ENCODE measurements at places on chromosomes 2 and 18. TPM values are rescaled to one million over a fixed set of nuclear protein-coding genes. Genes with fewer than 3 reads are reported as not detected.
A peak's percentile ranks its signal among the peaks of the same experiment; 100 is the strongest.

DNA sequence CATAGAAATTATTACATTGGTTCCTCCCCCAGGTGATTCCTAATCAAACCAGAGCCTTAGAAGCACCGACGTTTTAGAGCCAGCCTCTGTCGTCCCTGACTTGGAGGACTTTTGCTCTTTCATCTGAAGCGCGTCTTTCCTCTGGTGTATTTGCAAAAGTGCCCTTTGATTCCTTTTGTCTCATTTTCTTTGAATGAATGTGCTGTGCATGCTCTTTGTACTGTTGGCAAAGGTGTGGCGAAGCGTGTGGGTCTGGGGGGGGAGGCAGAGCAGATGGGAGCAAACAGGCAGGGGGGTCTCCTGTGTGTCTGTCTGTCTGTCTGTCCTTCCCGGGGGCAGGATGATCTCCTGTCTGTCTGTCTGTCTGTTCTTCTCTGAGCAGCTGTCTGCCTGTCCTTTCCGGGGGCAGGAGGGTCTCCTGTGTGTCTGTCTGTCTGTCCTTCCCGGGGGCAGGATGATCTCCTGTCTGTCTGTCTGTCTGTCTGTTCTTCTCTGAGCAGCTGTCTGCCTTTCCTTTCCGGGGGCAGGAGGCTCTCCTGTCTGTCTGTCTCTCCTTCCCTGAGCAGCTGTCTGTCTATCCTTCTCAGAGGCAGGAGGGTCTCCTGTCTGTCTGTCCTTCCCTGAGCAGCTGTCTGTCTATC, 205.5 kb upstream of the MYT1L start:
- H3K4me3 ChIP-seq = no peak overlapping the region
- no peaks in the 10 kb centered on the region for H3K4me1 ChIP-seq
- DNase-seq = no peak
- no peak overlapping the region for H3K27ac ChIP-seq
- H3K36me3 ChIP-seq = no peaks in the 10 kb centered on the region

GRCh38 chr18:77671456-77672167, 422.0 kb downstream of the GALR1 start:
- H3K27me3 ChIP-seq = peaks cover 27% of the 10 kb centered on the region
- no peak for DNase-seq
- H3K4me3 ChIP-seq = no peak overlapping the region

DNA sequence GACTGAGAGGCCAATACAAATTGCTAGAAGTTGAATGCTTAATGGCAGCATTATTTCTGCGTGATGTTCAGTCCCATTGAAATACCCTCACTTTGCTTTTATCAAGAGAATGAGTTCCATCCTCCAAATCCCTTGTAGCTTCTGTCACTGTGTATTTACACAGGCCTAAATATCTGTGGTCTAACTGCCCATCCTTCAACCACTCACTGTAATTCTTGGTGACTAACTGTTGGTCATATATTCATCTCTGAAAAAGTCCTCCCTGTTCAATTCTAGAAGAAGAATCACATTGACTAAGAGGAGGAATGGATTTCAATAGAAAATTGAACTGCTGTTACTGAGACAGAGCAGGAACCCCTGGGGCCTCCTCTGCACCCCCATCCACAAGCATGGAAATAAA, 74.2 kb upstream of the L3MBTL4 start:
- no peak for DNase-seq
- H3K4me3 ChIP-seq = no peak overlapping the region
- peaks cover 27% of the 10 kb centered on the region for H3K4me1 ChIP-seq
- H3K36me3 ChIP-seq = no peaks in the 10 kb centered on the region

MOCOS gene
- 3.2 TPM for total RNA-seq

COL3A1 gene
- 7,584 TPM for total RNA-seq

DNA sequence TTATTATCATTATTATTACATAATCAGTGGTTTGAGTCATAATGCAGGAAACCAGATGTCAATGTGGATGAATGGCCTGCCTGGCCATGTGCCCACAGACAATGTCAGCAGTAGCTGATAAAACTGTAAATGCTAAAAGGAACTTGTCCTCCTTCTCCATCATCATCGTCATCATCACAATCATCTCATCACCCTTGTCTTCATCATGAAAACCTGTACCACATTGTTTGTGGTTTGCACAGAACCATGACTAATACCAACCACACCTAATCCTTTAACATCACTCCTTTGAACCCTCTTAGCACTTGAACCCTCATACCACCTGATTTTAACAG, 96.0 kb downstream of the HNMT start:
- H3K27ac ChIP-seq = no peak overlapping the region
- H3K4me1 ChIP-seq = no peaks in the 10 kb centered on the region
- no peak overlapping the region for H3K4me3 ChIP-seq
- no peaks in the 10 kb centered on the region for H3K27me3 ChIP-seq
- H3K36me3 ChIP-seq = no peaks in the 10 kb centered on the region
- no peak for DNase-seq

KIF1A gene
- 46.2 TPM for total RNA-seq

CCDC138 gene
- total RNA-seq = 22.6 TPM

- no peaks in the 10 kb centered on the region for H3K36me3 ChIP-seq
- no peak overlapping the region for H3K27ac ChIP-seq
- H3K27me3 ChIP-seq = peaks cover 54% of the 10 kb centered on the region
- H3K4me1 ChIP-seq = no peaks in the 10 kb centered on the region
- no peak for DNase-seq
These were observed 14.2 kb downstream of the PLEK start for GRCh38 chr2:68379184-68379708.

DNA sequence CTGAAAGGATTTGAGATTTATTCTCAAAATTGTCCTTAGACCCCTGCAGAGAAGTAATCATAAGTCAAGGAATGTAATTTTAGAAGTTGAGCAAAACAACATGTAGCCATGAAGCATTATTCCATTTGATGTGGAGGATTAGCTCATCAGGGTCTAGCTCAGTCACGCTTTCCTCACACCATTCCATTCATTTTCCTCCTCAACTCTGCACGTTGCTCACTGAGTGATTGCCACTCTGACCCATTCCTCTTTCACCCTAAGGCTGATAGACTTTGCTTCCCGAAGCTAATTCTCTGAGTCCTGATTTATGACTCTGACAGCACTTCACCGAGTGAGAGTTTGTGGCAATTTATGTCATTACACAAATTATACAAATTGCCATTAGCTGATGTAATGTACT, 820.6 kb upstream of the PIK3C3 start:
- H3K4me1 ChIP-seq = peaks cover 7% of the 10 kb centered on the region
- H3K4me3 ChIP-seq = no peak overlapping the region
- no peaks in the 10 kb centered on the region for H3K27me3 ChIP-seq
- H3K27ac ChIP-seq = no peak overlapping the region
- no peaks in the 10 kb centered on the region for H3K36me3 ChIP-seq

IL36A gene
- not detected for total RNA-seq

QPCT gene
- total RNA-seq = 0.16 TPM

- peak; percentile 75 for DNase-seq
- peaks cover 2% of the 10 kb centered on the region for H3K36me3 ChIP-seq
- H3K27me3 ChIP-seq = no peaks in the 10 kb centered on the region
These were observed 85.6 kb downstream of the DDX1 start for GRCh38 chr2:15677141-15677843.

GRCh38 chr2:86623043-86623493, 597 bp downstream of the RNF103 start:
- H3K4me1 ChIP-seq = peaks cover 29% of the 10 kb centered on the region
- peak; percentile 26 for DNase-seq
- peak overlapping the region; percentile 98 for H3K27ac ChIP-seq
- H3K4me3 ChIP-seq = peak overlapping the region; percentile 93
- peaks cover 11% of the 10 kb centered on the region for H3K36me3 ChIP-seq
- H3K27me3 ChIP-seq = no peaks in the 10 kb centered on the region

DNA sequence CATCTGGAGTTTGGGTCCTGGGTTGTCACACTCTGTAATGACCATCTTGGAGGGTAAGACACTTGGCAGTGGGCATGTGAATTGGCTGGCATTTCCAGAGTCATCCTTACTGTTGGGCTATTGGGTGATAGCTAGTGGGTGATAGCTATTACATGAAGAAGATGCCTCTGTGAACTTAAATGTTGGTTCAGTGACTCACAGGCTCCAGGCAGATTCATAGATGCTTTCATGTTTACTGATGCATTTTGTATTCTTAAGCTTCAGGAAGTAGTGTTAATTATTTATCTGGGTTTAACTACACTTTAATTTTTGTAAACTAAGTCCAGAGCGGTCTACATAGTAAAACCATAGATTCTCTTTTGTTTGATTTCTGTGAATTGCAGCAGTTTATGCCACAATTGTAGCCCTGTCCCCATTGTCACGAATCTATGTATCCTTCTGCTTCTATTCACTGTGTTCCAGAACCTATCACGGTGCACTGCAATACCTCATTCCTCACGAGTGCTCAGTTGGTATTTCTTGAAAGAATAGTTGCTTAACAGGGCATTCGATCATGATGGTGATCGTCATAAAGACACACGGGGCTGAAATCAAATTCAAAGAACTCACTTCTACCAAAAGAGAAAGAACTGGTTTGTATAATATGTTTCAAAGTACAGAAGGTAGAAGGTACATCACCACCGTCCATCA, 79.7 kb downstream of the GBX2 start:
- no peak overlapping the region for H3K27ac ChIP-seq
- peaks cover 14% of the 10 kb centered on the region for H3K4me1 ChIP-seq
- DNase-seq = no peak
- no peaks in the 10 kb centered on the region for H3K27me3 ChIP-seq
- no peaks in the 10 kb centered on the region for H3K36me3 ChIP-seq

DNA sequence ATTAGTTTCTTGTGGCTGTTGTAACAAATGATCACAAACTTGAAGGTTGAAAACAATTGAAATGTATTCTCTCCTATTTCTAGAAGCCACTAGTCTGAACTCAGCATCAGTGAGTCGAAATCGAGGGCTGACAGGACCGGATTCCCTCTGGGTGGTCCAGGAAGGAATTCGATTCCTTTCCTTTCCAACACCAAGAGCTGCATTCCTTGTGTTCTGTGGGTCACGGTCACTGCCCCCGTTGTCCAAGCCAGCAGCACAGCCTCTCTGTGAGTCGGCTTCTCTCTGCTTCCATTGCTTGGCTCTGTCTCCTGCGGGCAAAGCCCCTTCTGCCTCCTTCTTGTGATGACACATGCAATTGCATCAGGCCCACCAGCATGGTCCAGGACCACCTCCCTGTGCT, 67.3 kb downstream of the SMIM21 start:
- DNase-seq = no peak
- no peaks in the 10 kb centered on the region for H3K36me3 ChIP-seq
- H3K4me1 ChIP-seq = no peaks in the 10 kb centered on the region
- H3K4me3 ChIP-seq = no peak overlapping the region

DNA sequence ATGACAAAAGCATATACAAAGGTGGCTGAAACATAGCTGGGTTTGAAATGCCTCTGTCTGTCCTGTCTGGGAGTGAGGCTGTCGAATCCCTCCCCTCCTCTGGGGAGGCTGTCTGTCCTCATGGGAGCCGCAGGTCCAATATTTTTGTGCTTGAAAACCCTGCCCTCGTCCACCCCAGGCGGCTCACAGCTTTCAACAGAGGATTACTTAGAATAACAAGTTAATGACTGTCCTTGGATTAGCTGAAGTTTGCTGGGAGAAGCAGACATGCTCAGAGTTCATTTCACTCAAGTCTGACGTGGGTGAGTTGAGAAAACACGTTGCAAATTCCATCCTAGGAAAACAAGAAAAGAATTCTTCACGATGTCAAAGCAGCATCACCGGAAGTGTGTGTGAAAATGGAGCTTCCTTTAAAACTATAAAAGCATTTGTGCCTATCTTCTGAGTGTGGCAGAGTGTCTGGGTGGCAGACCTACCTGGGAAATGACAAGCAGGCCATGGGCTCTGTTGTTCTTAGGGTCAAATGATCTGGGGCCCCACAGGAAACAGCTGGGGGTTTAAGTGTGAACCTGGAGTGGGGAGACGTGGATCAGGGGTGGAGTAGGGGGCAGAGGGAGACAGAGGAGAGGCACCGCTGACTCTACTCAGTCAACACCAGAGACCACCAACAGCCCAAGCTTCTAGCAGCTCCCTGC, 77.1 kb downstream of the DDX1 start:
- peaks cover 46% of the 10 kb centered on the region for H3K4me1 ChIP-seq
- H3K27ac ChIP-seq = peak overlapping the region; percentile 88
- H3K27me3 ChIP-seq = no peaks in the 10 kb centered on the region
- DNase-seq = no peak

GRCh38 chr2:72204786-72205503, 57.3 kb upstream of the CYP26B1 start:
- peaks cover 78% of the 10 kb centered on the region for H3K4me1 ChIP-seq
- no peaks in the 10 kb centered on the region for H3K36me3 ChIP-seq
- peak overlapping the region; percentile 94 for H3K27ac ChIP-seq
- peak overlapping the region; percentile 1 for H3K4me3 ChIP-seq
- H3K27me3 ChIP-seq = no peaks in the 10 kb centered on the region

GRCh38 chr2:207855591-207855990, 85.9 kb upstream of the FZD5 start:
- no peak for DNase-seq
- no peaks in the 10 kb centered on the region for H3K4me1 ChIP-seq
- no peaks in the 10 kb centered on the region for H3K27me3 ChIP-seq
- peaks cover 22% of the 10 kb centered on the region for H3K36me3 ChIP-seq
- H3K27ac ChIP-seq = no peak overlapping the region

GRP gene
- total RNA-seq = not detected

DNA sequence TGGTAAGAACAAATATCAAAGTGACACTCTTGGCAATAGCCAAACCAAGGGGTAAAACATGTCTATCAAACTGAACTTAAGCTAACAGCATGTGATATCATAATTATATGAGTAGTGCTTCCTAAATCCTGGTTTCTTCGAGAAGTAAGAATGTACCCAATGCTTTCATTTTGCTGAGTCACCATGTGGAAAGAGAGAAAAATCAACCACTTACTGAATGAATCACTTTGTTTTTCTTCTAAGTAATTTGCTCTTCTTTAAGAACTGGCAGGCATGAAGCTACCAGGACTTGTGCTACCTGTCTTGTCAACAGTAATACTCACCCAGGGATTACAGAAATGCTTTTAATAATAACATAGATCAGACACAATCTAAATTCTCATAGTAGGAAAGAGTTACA, 19.0 kb upstream of the DUSP19 start:
- H3K27ac ChIP-seq = no peak overlapping the region
- H3K4me1 ChIP-seq = peaks cover 5% of the 10 kb centered on the region
- no peak for DNase-seq
- H3K27me3 ChIP-seq = no peaks in the 10 kb centered on the region
- no peaks in the 10 kb centered on the region for H3K36me3 ChIP-seq
- no peak overlapping the region for H3K4me3 ChIP-seq

DNA sequence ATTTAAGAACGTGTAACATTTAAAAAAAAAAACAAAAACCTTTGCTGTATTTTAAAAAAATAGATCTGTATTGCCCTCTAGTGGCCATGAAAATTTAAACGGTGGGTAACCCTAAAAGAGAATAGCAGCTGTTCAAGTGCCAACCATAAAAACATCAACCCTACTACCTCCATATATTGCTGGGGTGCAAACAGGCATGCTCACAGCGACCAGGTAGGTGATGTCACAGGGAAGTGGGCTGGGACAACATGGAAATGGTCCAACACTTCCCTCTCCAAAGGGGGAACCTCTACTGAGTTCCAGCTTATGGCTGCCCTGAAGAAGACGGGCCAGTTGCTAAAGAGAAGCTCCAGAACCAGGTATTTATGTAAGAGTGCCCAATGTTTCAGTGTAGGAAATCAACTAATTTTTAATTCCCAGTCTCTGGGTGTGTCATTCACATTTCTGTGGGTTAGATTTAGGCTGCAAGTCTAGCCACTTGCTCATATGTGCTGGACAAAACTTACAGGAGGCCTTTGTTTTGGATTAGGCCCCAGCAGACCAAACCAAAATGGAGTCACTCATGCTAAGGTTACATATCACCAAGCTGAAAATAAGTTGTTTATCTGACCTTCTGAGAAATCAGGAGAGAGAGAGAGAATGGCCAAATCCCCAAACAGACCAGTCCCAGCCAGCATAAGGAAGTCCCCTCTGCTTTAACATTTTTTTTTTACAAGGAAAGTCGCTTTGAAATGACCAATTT, 54.5 kb downstream of the SKA1 start:
- H3K27me3 ChIP-seq = no peaks in the 10 kb centered on the region
- no peak overlapping the region for H3K4me3 ChIP-seq
- H3K36me3 ChIP-seq = peaks cover 7% of the 10 kb centered on the region

CCBE1 gene
- 71.1 TPM for total RNA-seq

- no peaks in the 10 kb centered on the region for H3K27me3 ChIP-seq
These were observed 1.3 kb downstream of the GAL3ST2 start for GRCh38 chr2:241777686-241778627.
